Esophagus (tissue), 2 donors: ENCODE measurements at places on chromosomes 16 and 17. TPM values are rescaled to one million over a fixed set of nuclear protein-coding genes. Genes with fewer than 3 reads are reported as not detected.

CA5A gene
- polyA plus RNA-seq, result not detected

CCDC200 gene
- not detected for polyA plus RNA-seq

ACSM5 gene
- polyA plus RNA-seq, result 0.58 TPM

CIAO2B gene
- polyA plus RNA-seq, result 139 TPM

SEBOX gene
- not detected for polyA plus RNA-seq

SULT1A2 gene
- polyA plus RNA-seq, result 0.43 TPM

COL1A1 gene
- polyA plus RNA-seq, result 12.8 TPM

WNK4 gene
- polyA plus RNA-seq, result 12.8 TPM

DHX8 gene
- polyA plus RNA-seq, result 18.2 TPM

KRTAP3-2 gene
- 43.5 TPM for polyA plus RNA-seq

TM4SF5 gene
- polyA plus RNA-seq, result not detected

KRTAP17-1 gene
- not detected for polyA plus RNA-seq

KRTAP2-3 gene
- not detected for polyA plus RNA-seq
